Lung (tissue), 17 donors: ENCODE measurements at places on chromosomes 11 and 22.
A peak's percentile ranks its signal among the peaks of the same experiment; 100 is the strongest.

- DNase-seq = no peak
These were observed 17.4 kb downstream of the CEP164 start for GRCh38 chr11:117345039-117345438.

- no peak for DNase-seq
These were observed 2.6 kb downstream of the HTR3B start for GRCh38 chr11:113907152-113907551.

DNA sequence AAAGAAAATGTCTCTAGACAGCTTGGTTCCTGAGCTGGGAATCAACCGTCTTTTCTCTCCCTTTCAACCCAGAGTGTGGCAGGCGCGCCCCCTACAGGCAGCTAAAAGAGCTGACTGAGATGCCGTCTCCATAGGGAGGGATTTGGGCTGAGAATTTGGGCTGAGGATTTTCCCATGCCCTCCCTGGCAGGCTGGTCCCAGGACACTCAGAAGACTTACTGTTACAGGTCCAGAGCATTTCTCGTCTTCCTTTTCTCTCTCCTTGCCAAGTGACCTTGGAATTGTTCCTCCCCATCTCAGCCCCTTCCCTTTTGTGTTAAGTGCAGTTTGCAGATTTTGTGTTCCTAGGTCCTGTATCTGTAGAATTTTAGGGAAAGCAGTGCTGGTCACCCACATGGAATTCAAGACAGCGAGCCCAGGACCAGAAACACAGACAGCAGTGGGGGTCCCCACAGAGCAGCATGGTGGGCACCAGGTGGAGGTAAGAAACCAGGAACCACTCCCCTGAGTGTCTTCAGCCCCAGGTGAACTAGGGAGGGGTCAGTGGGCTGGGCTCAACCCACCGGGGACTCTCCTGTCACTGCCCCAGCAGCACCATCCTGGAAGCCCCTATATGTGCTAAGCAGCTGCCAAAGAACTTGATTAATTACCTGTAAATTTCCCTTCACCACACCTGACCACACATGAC lies 9.9 kb upstream of the IGLL5 start:
- peak; percentile 38 for DNase-seq

- no peak for DNase-seq
These were observed 1.8 kb downstream of the KCNK7 start for GRCh38 chr11:65593518-65594414.

DNA sequence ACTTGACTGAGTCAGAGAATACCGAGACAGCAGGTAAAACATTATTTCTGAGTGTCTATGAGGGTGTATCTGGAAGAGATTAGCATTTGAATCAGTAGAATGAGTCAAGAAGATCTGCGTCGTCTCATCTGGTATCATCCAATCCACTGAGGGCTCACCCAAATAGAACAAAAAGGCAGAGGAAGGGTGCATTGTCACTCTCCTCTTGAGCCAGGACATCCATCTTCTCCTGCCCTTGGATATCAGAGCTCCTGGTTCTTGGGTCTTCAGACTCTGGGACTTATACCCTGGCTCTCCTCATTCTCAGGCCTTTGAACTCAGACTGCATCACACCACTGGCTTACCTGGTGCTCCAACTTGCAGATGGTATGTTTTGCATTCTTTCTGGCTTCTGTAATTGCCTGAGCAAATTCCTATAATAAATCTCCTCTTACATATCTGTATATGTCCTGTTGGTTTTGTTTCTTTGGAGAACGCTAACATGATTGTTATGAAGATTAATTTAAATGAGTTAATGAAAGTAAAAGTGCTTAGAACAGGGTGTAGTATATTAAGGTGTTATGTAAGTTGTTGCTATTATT lies 49.3 kb downstream of the ME3 start:
- no peak for DNase-seq

DNA sequence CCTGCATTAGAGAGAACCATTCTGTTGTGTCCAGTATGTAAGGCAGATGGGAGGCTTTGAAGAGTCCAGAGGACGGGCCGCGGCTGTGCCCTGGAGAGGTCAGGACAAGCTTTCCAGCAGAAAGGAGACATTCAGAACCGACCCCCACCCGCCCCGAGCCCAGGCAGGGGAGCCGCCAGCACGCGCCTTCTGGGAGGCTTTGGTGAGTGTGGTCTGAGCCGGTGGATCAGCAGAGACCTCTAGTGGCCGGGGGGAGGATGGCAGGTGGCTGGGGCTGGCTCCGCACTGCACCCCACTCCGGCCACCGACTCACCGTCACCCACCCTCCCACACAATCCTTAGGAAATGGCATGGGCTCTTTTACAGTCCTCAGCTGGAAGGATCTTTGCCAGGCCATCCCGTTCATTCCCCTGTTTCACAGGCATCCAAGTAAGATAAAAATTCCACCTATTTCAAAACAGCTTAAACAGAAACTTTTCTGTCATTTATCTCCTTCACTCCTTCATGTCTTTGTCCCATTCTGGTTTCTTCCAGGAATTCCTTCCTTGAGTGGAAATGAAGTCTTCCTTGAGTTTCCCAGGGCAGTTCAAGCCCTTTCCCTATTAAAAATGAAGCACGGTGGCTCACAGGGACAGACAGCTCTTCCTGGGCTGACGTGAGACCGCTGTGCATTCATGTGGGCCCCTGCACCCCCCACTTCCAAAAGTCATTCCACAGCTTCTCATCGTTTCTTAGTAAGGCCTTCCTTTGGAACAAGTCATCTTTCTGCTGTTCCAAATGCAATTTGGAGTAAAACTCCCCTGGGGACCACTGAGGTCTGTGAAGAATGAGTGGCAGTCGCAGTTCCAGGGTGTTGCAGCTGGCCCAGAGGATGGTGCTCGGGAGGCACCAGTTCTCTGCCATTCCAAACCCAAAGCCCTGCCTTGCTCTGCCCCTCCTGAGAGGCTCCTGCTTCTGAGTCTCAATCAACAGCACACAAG lies 91.0 kb downstream of the FEZ1 start:
- DNase-seq = peak; percentile 81

DNA sequence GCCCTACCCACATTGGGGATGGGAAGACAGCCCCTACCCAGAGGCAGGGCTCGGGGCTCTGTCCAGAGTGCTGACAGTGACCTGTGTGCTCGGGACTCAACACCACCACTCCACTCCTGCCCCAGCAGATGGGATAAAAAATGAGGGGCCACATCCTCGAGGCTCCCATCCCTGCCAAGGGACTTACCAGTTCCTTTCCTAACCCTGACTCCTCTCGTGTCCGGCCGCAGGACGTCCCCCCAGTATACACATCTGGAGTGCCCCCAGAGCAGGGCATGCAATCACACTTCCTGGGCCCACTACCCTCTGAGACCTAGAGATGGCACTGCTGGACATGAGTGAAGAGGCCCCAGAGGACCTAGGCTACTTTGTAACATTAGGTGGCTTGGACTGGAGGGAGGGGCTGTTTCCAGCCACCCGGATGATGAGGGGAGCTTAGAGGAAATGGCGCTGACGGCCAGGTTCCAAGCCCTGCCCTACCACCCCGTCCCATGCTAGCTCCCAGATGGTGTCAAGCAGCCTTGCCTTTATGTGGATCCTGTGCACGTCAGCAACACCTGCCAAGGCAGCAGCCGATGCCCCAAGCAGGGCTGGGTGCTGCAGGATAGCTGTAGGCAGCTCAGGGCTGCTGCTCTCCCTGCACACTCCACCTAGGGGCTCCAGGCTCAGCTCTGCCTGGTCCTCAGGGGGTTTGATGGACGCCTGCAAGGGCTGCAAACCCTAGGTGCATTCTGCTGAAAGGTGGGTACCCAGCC lies 86.6 kb downstream of the DGCR2 start:
- DNase-seq = no peak

DNA sequence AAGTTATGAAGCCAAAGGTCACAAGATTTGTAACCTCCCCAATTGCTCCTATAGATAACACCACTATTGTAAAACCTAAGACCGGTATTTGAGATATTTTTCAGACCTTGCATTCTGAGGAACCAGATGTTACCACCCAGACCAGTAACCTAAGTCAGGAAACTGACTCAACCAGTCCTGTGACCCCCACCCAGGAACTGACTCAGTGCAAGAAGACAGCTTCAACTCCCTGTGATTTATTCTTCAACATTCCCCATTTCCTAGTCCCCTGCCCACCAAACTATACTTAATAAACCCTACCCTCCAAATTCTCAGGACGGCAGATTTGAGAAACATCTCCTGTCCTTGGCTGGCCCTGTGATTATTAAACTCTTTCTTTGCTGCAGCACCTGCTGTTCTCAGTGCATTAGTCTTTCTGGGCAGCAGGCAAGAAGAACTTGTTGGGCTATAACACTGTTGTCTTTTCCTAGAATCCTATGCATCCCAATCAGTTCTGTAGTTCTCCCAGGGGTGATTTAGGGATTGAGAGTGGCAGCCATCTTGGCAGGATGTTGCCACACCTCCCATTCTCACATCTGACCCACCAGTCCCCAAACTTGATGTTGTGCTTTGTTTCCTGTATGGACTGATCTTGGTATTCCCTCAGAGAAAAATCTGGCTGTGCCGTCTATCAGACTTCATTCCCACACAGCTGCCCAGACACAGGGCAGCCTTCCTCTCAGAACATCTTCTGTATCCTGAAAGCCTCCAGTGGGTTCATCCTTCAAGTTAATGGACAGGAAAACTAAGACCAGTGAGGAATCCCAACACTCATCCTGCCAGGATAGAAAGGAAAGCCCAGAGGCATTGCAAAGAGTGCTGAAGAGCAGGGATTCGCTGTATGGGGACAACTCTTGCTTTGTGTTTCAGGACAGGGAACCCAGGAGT lies 104.0 kb downstream of the PDE2A start:
- no peak for DNase-seq

DNA sequence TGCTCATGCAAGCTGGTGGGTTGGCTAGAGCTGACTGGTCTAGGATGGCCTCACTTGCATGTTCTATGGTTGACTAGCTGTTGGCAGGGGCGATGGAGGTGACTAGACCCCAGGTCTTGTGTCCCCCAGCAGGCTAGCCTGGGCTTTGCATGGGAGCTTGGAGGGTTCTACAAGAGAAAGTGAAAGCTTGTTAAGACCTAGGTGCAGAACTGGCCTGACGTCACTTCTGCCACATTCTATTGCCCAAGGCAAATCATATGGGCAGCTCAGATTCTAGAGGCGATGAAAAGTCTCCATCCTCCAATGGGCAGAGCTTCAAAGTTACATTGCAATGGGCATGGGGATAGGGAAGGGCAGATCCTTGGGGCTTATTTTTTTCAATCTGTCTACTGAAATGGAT lies 170.9 kb downstream of the MIAT start:
- no peak for DNase-seq

DNA sequence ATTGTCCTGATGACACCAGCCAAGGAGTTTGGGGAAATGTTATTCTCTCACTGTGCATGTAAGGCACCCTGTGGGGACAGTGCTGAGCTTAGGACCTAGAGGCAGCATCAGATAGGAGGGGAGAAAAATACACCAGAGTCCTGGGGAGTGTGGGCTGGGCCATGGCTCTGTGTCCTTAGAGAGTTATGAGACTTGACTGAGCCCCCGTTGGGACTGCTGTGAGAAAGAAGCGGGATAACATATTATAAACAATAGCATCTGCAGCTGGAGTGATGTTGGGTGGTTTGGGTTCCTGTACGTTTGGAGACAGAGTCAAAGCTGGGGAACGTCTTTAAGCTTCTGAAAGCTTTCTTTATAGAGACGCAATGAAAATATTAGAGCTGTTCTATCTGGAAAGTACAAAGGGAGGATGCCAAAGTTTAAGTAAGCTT lies 90.9 kb upstream of the CRTAM start:
- DNase-seq = no peak

DNA sequence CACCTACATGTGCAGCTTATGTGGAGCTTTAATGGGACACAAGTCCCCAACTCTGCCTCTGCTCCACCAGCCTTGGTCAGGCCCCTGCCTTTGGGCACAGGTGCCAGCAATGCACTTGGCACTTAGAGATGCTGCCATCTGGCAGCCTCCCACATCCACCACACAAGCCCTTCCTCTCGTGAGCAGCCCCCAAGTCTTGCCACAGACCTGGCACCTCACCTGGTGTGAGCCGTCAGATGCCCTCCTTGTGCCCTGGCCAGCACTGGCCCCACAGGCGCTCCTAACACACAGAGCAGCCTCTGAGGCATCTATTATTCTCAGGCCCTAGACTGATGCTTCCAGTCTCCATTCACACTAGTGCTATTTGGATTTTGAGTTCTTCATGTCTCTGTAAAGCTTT lies 24.5 kb upstream of the SERPIND1 start:
- no peak for DNase-seq

DNA sequence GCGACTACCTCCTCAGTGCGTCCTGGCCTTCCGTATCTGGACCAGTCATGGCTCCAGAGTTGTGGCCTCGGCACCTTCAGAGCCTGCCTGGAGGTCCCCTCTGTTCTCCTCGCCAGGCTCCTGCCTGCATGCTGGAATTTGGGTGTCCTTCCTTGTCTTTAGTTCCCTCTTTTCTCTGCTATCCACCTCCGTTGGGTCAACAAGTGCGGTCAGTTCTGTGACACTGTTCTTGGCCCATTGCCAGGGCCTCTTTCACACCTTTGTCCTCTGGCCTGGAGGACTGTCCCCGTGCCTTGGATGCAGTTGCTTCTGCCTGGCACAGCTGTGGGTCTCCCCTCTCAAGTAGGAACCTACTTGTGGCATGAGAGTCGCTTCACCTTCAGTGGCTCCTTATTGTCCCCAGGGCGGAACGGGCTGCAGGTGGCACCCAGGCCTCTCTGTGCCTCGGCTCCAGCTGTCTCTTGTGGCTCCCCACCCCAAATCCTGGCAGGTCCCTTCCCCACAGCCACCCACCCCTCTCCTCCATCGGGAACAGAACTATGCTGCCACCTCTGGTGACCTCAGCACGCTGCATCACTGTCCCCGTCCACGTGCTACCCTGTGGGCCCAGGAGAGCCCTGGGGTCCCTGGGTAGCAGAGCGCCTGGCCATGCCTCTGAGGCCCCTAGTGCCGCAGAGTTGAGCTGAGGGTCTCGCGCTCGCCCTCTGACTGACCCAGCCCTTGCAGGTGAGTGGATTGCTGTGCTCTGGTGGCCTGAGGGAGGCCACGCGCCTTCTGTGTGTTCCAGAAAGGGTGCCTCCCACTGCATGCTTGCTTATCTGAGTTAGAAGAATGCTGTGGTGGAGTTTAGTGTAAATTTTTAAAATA lies 4.7 kb downstream of the DGCR8 start:
- DNase-seq = peak; percentile 12

GRCh38 chr11:110217223-110217877 lies 79.1 kb downstream of the RDX start:
- DNase-seq = no peak

DNA sequence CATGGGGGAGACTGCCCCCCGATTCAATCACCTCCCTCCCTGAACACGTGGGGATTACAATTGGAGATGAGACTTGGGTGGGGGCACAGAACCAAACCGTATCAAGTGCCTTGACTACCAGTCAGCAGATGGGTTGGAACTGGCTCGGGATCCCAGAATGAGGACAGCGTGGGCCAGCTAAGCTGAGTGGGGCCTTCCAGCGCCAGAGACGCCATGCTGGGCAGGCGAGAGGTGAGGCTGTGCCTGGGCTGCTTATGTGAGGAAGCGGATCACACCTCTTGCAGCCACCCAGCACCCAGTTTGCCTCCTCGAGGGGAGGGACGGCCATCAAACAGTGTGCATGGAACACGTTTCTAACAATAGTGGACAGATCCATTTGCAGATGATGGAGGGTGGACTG lies 195.1 kb downstream of the TBC1D22A start:
- DNase-seq = no peak

GRCh38 chr22:41568811-41569210 lies 8.0 kb downstream of the CSDC2 start:
- DNase-seq = no peak
